ENCODE measurements at places on chromosomes 6 and 20. TPM values are rescaled to one million over a fixed set of nuclear protein-coding genes. Genes with fewer than 3 reads are reported as not detected.
A peak's percentile ranks its signal among the peaks of the same experiment; 100 is the strongest.

DNA sequence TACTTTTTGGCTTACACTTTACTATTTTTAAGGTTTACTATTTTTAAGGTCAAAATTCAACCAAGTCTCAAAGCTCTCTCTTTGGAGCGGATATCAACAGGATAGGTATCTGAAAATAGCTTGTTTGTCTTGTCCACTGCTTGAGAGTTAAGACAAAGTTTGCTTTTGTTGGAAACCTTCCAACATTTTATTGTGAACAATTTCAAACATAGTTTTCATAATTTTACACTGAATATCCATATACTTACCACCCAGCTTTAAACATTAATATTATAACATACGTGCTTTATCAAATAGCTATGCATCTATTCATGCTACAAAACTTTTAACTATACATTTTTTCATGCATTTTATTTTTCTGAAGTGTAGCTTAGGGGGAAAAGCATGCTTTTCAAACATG lies 109.9 kb downstream of the FYN start:
- no peak for DNase-seq

- DNase-seq: no peak
These were observed 148.3 kb upstream of the STXBP5 start for GRCh38 chr6:147055821-147056392.

DNA sequence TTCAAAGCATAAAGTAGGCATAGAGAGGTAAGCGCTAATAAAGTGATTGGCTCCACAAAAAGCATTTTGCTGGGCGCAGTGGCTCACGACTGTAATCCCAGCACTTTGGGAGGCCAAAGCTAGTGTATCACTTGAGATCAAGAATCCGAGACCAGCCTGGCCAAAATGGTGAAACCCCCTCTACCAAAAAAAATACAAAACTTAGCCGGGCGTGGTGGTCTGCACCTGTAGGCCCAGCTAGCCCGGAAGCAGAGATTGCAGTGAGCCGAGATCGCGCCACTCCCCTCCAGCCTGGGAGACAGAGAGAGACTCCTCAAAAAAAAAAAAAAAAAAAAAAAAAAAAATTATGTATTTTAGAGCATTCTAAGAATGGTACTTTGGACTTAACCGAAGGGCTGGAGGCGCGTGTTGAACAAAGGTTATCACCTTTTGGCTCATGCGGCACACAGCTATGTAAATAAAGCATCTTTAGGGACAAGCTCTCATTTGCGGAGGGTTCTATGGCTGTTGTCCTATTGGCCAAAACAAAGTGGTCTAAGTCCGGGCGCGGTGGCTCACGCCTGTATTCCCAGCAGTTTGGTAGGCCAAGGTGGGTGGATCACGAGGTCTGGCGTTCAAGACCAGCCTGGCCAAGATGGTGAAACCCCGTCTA lies 17.4 kb downstream of the HFE start:
- no peak for DNase-seq

GRCh38 chr6:33167374-33168283 lies 24.6 kb downstream of the COL11A2 start:
- no peak for DNase-seq

GRCh38 chr20:57040924-57041323 lies 225.5 kb downstream of the BMP7 start:
- no peak for DNase-seq

DNA sequence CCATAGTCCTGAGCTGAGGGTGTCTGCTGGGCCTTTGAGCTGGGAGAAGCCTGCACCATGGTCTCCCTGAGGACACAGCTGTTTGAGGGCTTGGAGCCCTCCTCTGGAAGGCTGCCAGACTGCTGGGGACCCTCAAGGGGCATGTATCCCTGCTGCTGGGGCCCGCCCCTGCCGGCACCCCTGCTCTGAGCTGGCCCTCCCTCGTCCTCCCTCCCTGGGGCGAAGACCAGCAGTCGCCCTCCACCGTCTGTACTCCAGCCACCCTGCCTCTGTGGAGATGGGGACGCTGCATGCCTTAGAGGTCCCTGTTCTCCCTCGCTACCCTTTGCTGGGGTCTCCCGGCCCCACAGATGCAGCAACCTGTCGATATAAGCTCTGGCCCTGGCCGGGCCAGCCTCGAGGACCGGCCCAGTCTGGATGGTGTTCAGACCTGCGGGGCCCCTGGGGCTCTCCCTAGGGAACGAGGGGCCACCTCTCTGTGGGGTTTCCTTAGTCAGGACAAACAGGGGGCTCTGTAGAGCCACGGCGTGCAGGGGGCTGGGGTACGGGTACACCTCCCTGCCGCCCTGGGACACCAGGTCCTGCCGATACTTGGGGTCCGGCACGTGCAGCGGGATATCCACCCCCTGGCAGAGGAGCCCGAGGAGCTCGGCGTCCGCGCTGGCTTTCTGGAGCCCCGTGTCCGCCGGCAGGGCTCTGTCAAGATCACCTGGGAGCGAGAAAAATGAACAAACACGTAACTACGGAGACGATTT lies 11.0 kb downstream of the DACT2 start:
- no peak for DNase-seq

- DNase-seq: peak; percentile 50
These were observed 43.6 kb downstream of the NTSR1 start for GRCh38 chr20:62752181-62752670.

GRCh38 chr20:59010995-59011873 lies 4.2 kb upstream of the CTSZ start:
- peak; percentile 37 for DNase-seq

DNA sequence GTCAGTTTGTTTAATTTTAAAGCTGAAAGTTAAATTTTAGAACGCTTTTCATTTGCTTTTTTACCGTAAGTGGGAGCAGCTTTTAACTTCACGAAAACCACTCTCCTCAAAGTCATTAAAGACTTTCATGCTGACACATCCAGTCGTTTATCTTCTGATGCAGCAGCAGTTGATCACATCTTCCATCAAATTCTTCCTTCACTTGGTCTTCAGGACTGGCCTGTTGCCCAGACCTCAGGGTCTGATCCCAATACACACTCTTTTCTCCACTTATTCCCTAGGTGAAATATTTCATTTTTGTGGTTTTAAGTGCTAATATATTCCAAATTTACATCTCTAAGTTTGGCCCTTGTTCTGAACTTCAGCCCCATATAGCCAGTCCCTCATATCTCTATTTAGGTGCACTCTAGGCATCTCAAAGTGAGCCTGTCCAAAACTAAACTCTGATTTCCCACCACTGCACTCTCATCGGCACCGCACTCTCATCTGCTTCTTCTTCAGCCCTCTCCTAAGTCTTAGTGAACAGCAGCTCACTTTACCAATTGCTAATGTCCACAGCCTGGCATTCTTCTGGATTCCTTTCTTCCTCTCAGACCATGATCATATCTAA lies 20.4 kb downstream of the AFDN start:
- DNase-seq: no peak

DNA sequence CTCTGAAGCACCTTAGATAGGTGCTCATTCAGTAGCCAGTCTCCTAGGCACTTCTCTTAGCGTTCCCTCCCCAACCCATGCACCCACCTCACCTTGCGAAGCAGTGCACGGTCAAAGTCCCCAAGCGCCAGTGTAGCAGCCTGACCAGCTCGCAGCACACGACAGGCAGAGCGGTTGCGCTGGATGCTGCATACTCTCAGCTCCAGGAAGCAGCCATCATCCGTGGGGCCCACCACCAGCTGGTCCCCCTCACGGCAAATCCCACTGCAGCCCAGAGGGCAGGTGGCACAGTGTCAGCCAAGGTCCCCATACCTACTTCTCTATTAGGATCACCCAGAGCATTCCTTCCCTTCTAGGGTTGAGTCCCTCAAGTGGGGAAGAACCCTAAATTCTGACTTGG lies 6.5 kb downstream of the GTPBP2 start:
- DNase-seq: no peak

DNA sequence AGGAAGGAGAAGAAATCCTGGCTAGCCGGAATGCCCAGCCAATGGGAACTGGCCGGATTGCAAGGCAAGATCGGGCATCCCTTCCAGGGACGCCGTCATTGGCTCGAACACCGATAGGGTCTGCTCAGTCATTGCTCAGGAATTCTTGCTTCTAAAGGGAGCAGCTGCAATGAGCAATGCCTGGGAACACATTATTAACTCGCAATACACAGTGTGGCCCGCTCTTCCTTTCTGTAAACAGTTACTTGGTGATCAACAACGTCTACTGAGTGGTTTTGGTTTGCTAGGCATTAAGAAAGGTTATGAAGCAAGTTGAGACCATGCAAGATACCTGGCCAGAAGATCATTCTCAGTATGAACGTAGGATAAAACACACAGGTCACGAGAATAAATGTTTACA lies 165.4 kb upstream of the CITED2 start:
- DNase-seq: peak; percentile 68

GRCh38 chr20:34324541-34324940 lies 21.4 kb upstream of the AHCY start:
- DNase-seq: no peak

DNA sequence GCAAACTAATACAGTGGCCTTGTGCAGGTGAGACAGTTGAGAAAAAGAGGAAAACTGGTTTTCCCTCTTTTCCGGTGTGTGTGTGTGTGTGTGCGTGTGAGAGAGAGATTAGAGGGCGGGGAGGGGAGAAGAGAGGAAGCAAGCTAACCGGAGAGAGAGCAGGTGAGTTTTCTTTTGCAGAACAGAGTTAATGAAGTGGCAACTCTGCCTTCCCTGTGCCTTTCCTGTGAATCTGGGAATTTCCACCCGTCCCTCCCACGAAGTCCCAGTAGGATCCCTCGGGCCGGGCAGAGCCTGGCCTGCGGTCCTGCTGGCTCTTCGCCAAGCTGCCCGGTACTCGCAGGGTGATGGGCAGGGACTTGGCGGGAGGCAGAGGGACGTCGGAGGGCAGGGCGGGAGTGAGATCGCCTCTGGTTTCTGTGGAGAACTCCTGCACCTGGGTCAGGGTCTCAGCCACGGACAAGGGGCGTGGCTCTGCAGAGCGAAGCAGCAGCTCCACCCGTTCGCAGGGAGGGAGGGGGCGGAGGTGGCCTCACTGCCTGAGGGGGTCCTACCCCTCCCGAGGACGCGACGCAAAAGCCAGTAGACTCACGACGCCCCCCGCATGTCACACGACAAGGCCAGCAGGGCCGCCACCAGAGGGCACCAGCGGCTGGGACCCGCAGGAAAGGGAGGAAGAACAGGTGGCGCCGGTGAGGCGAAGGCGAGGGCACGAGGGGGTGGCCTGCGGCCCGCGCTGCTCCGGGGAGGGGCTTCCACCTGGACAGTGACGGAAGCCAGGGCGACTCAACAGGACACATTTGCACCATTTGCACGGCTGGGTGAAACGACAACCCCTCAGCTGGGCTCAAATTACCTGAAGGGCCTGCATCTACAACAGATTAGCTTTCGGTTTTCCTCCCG lies 51.2 kb upstream of the RNF182 start:
- DNase-seq: peak; percentile 75

DNA sequence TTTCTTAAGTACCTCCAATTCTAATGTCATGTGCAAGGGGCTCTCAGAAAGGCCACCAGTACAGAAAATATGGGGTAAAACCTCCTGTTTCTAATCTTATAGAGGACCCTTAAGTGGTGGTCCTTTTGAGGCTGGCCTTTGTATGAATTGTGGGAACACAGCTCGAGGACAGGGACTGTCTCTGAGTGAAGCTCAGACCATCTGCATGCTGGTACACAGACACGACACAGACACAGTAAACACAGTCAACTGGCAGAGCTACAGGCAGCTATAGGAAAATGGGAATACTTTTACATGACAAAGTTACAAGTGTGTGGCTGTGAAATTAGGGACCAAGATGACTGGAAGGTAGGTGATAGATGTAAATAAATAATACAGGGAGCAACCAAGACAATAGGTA lies 143.9 kb upstream of the PREP start:
- DNase-seq: no peak

DNA sequence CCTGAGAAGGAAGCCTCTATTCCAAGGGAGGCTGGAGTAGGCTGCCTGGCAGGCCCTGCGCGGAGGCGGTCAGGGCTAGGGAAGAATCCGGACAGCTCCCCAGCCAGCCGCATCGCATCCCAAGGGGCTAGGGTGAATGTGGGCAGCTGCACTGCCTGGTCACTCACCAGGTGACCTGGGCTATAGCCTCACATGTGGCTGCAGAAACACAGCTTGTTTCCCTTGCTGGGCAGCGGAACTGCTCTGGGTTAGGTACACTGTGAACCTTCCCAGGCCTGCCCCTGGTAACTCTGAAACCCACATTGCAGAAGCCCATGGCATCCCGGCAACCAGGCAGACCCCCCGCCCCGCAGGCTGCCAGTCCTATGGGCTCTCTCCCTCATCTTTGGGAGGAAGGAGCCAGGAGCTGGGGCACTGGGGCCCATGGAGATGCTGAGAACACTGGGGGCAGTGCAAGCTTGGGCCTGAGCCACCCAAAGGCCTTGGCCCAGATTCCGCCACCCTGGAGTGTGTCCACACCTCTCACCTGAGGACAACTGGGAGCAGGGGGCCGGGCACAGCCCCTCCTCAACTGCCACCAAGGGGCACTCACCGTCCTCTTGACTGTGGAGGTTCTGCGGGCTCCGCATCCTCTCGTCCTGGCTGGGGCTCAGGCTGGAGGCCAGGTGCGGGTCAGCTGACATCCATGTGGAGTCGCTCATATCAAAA lies 111.0 kb downstream of the NOL4L start:
- DNase-seq: peak; percentile 55

GRCh38 chr6:157260735-157261410 lies 62.4 kb downstream of the TMEM242 start:
- DNase-seq: no peak

DNA sequence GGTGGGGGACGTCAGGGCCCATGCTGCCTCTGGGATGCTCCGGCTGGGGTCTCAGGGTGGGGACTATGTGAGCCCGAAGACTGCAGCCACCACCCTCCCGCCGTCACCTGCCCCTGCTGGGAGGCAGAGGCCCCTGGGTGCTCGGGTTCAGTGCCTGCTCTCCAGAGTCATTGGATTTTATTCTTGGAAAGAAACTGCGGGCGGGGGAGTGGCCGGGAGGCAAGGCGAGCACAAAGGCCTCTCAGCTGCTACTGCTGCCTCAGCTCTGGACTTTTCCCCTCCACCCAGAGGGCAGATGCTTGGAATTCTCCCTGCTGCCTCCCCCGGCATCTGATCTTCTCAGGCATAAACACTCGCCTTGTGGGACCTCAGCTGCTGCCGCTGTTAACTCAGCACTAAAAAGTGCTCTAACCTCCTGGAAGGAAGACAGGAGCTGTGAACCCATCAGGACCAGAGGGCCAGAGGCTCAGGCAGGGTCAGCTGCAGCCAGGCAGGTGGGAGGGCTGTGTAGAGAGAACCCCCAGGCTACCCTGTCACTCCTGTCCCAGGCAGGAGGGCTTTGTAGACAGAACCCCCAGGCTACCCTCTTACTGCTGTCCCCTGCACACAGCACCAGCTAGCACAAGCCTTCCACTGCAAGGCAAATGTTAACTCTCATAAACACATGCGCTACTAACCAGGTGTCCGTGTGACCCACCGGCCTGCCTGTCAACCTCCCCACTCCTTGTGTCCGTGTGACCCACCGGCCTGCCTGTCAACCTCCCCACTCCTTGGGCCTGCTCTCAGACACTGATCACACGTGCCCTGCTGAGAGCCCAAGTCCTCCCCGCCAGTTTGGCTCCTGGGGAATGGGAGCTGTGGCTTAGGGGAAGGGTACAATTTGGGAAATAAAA lies 9.4 kb upstream of the FRMD1 start:
- peak; percentile 57 for DNase-seq

GRCh38 chr20:49593466-49594142 lies 25.7 kb upstream of the PTGIS start:
- DNase-seq: no peak

PEX6 gene
- polyA plus RNA-seq: 10.3 TPM

HFE gene
- 1.6 TPM for polyA plus RNA-seq

RUNX2 gene
- polyA plus RNA-seq: 0.54 TPM

BLOC1S5 gene
- polyA plus RNA-seq: 4.4 TPM

FNDC11 gene
- 0.14 TPM for polyA plus RNA-seq

LZTS3 gene
- polyA plus RNA-seq: 9.0 TPM

TBX18 gene
- polyA plus RNA-seq: 1.7 TPM

THEMIS gene
- 0.01 TPM for polyA plus RNA-seq

WFDC10B gene
- not detected for polyA plus RNA-seq

CNBD2 gene
- polyA plus RNA-seq: 3.0 TPM

SLC17A2 gene
- polyA plus RNA-seq: not detected
